Fibroblast of upper back skin (primary cell): ENCODE measurements at places on chromosomes 3 and 15.

GRCh38 chr15:99279290-99279689 lies 28.0 kb downstream of the LRRC28 start:
- DNase-seq = no peak

DNA sequence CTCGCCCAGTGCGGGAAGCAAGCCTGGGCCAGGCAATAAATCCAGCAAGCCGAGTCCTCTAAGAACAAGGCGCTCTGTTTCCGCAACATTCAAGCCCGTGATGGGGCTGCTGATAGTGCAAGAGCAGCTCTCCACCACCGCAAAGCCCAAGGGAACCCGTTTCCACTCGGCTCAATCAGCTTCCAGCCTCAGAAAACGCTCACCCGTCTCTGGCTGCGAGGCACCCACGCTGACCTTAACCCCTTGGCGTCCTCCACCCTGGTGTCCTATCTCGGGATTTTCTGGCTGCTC lies 17.8 kb downstream of the SPATA12 start:
- DNase-seq = peak; percentile 69

DNA sequence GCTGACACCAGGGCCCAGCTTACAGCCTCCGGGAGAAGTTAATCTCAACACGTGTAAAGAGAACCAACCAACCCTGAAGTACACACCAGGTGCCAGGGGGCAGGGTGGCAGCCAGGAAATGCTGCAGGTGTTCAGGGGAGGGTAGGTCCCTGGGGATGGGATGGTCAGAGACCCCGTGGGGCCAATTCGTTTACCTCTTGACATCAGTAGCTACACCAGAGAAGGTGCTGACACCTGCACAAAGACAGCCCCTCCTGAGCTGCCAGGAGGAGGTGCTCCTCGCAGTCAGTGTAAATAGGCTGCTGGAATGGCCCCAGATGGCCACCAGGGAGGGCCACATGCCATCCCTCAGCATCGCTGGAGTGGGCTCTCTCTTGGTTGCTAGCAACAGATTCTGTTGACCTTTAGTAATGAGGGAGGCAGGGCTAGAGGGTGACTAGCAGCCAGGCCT lies 52.8 kb downstream of the CORO2B start:
- no peak for DNase-seq

DNA sequence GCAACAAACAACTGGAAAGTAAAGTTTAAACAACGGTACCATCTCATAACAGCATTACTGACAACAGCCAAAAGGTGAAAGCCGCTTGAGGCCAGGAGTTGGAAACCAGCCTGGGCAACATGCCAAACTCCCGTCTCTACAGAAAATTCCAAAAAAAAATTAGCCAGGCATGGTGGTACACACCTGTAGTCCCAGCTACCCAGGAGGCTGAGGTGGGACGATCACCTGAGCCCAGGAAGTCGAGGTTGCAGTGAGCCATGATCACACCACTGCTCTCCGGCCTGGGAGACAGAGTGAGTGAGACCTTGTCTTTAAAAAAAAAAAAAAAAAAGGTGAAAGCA lies 4.4 kb downstream of the TNK2 start:
- no peak for DNase-seq

- DNase-seq = no peak
These were observed 43.0 kb upstream of the USP3 start for GRCh38 chr15:63461230-63461985.

- DNase-seq = no peak
These were observed 110.4 kb upstream of the GMNC start for GRCh38 chr3:190972840-190973270.

- DNase-seq = no peak
These were observed 176.0 kb downstream of the APBA2 start for GRCh38 chr15:29061746-29062145.

DNA sequence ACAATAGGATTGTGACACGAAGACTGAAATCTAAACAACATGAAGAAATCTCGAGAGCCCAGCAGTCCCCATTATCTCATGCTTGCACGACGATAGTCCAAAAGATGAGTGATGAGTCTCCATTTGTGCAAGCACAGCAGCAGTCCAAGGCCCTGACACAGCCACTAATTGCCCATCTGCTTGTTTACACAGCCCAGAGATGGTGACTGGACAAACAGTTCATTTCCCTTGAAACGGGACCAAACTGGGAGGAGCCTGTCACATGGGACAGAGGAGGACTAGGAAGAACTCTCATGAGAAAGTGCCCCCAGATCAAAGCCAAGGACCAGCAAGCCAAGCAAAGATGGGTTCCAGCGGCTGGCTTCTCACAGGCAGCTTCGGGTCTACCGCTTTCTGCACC lies 121.0 kb downstream of the GREM1 start:
- DNase-seq = peak; percentile 74

DNA sequence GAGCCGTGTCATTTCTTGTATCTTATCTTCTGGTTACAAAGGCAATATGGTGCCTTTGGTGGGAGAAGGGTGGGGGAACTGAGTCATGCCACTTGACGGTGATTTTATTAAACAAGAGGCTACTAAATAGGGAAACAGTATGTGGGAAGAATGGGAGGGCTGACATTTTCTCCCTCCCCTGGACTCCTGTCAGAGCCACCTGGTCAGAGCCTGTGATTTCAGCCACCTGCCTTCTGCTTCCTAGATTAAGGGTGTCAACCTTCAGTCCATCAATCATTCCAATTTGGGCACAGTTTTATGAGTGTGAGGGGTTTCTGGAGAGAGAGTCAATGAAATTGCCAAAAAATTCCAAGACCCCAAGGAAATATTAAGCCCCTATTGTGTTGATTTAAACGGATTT lies 87.4 kb downstream of the CHDH start:
- DNase-seq = no peak

GRCh38 chr3:48660800-48661400 lies 1.8 kb downstream of the CELSR3 start:
- DNase-seq = no peak

DNA sequence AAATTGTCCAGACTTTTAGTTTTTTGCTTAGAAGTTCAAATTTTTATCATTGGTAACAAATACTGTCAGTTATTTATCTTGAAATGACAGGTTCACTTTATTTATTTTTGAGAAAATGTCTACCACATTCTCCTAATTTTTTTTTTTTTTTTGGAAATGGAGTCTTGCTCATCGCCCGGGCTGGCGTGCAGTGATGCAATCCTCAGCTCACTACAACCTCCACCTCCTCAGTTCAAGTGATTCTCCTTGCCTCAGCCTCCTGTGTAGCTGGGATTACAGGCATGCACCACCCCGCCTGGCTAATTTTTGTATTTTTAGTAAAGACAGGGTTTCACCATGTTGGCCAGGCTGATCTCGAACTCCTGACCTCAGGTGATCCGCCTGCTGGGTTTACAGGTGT lies 16.1 kb upstream of the EBLN2 start:
- DNase-seq = no peak

GRCh38 chr3:53238886-53239285 lies 16.9 kb downstream of the TKT start:
- no peak for DNase-seq
